NCI-H1048 (cell line): ENCODE measurements at places on chromosomes 6 and 20.

GRCh38 chr20:54047720-54048119 lies 22.7 kb downstream of the BCAS1 start:
- DNase-seq = no peak

DNA sequence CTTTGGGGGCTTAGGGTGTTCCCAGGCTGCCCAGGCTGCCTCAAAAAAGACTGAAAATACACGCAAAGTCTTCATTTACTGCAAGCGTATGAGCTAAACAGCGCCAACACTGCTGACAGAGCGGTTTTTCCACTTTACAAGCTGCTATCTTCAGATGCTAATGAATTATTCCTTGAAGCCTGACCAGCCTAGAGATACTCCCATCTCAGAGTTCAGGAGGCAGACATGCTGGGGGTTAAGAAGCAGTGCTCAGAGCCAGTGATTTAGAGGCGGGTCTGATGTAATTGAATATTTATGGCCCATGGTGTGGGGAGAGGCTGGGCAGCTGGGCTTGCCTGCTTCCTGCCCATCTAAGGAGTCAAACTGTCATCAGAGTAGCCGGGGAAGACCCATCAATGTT lies 241.4 kb downstream of the SLC24A3 start:
- DNase-seq = no peak

GRCh38 chr6:139520321-139520768 lies 145.9 kb upstream of the CITED2 start:
- no peak for DNase-seq

- no peak for DNase-seq
Observed at GRCh38 chr6:167208819-167209576, 51.2 kb upstream of the GPR31 start.

GRCh38 chr6:5007531-5007930 lies 3.7 kb upstream of the RPP40 start:
- no peak for DNase-seq

GRCh38 chr6:27251112-27251605 lies 3.7 kb downstream of the PRSS16 start:
- DNase-seq = peak; percentile 87

- DNase-seq = no peak
Observed at GRCh38 chr6:80151635-80152034, 45.2 kb downstream of the BCKDHB start.

DNA sequence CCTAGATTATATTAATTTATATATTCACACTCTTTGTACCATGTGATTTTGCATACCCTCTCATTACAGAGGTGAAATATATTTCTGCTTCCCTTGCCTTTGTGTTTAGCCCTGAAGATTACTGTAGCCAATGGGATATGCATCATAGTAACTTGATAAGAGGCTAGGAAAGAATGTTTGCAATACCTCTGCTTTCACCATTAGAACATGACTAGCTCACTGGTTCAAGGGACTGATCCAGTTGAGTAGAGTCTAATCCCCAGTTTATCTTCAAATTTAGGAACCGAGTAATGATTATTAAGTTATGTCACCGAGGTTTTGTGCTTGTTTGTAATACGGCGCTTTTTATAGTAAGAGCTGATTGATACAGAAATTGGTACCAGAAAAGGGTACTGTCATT lies 552.6 kb upstream of the GJE1 start:
- DNase-seq = no peak

- DNase-seq = no peak
Observed at GRCh38 chr6:43107344-43108062, 31.4 kb downstream of the PTK7 start.

DNA sequence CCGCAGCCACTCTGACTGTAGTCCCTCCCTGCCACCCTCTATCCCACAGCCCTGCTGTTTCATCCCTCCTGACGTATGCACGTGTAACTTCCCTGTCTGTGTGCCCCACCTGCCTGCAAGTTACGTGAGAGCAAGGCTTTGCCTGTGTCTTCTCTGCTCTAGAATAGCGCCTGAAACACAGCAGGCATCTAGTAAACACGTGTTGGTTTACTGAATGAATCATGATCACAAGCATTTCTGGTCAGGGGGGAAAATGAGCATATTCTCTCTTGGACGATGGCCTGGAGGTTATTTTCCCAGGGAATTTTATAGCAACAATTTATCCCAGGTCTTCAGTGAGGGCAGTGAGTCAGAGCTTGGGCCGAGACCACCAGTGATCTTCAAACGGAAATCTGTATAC lies 38.3 kb downstream of the PSMG4 start:
- DNase-seq = no peak

DNA sequence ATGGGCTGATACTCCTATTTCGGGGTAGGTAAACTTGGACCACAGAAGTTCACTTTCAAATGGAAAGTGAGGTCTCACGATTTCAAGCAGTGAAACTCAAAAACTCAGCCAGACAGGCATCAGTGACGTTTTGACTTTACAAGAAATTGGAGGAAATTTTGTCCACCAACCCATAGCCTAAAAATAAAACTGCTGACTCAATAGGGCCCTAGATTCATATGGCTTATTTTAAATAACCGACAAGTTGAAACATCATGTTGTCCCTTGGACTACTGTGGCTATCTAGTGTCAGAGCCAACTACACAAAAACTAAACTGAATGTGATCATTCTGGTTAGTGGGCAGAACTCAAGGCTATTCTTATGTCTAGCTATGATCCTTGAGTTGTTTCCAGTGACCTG lies 486.3 kb downstream of the GRIK2 start:
- no peak for DNase-seq

GRCh38 chr6:135325624-135326424 lies 144.7 kb downstream of the MYB start:
- no peak for DNase-seq
